ENCODE measurements at places on chromosomes 16 and 17. TPM values are rescaled to one million over a fixed set of nuclear protein-coding genes. Genes with fewer than 3 reads are reported as not detected.

DNA sequence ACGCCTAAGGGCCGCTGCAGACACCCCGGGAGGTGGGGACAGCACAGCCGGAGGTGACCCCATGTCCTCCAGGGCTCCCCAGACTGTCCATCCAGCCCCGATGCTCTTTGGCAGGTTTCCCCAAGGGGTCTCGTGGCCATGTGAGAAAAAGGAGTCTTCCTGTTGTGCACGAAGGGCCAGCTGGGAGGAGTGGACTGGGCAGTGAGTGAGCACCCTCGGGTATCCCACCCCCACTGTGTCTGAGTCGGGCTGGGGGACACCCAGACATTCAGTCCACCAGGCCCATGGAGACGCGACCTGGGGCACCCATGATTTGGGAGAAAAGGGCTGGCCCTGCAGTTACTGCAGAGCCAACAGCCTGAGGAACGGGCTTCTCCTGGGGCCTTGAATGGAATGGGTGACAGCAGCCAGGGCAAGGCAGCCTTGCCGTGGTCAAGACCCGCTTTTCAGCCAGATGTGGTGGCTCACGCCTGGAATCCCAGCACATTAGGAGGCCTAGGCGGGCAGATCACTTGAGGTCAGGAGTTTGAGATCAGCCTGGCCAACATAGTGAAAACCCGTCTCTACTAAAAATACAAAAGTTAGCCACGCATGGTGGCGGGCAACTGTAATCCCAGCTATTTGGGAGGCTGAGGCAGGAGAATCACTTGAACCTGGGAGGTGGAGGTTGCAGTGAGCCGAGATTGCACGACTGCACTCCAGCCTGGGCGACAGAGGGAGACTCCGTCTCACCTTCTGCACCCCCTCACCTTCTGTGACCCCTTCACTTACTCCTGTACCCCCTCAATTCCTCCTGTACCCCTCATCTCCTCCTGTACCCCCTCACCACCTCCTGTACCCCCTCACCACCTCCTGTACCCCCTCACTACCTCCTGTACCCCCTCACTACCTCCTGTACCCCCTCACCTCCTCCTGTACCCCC, 24.1 kb upstream of the CAPN15 start:
- ATAC-seq = no peak

GNAO1 gene
- total RNA-seq = 3.4 TPM

- no peak for ATAC-seq
Observed at GRCh38 chr17:60163108-60163784, 13.5 kb downstream of the CA4 start.

GRCh38 chr17:57785022-57785421, 39.9 kb upstream of the CCDC182 start:
- no peak for ATAC-seq

GRCh38 chr16:54937671-54938211, 7.1 kb downstream of the IRX5 start:
- ATAC-seq = no peak

GRCh38 chr17:49944273-49944870, 24.6 kb upstream of the DLX4 start:
- no peak for ATAC-seq

GRCh38 chr17:81408049-81408448, 12.8 kb downstream of the BAHCC1 start:
- ATAC-seq = no peak
